Stimulated activated CD4-positive, alpha-beta T cell treated with anti-CD3 and anti-CD28 coated beads, Interleukin-2, amount 100 ng/mL, for 4 hours (primary cell): ENCODE measurements at places on chromosomes 2 and 18.

DNA sequence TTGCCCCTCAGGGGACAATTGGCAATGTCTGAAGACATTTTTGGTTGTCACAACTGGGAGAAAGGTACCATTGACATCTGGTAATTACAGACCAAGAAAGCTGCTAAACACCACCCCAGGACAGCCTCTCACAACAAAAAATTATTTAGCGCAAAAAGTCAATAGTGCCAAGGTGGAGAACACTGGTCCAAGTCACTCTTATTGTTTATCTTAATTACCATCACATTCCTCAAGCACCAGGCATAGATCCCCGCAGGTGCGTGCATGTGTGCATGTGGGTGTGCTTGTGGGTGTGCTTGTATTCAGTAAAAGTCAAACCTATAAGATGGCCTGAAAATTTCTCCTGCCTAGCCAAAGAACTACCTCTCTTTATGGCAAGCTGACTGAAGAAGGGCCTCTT lies 74.9 kb upstream of the WDR75 start:
- no peak for DNase-seq

DNA sequence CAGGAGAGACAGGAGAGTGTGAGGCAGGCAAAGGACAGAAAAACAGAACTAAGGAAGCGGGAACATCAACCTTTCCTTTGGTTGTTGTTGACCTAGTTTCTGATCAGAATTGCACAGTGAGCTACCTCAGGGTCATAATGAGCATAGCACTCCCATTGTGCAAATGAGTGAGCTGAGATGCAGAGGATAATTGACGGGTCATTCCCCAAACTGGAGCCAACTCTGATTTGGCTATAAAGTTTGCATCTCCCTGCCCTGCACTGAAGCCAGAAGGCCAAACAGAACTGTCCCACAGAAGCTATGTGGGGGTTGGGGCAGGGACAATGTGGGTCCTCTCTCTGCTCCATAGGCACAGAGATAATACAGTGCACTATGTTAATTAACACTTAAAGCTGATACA lies 105.6 kb upstream of the KLHL14 start:
- no peak for DNase-seq

GRCh38 chr2:5834501-5834900 lies 142.3 kb downstream of the SOX11 start:
- no peak for DNase-seq

GRCh38 chr2:38734299-38735058 lies 16.7 kb downstream of the SRSF7 start:
- no peak for DNase-seq

DNA sequence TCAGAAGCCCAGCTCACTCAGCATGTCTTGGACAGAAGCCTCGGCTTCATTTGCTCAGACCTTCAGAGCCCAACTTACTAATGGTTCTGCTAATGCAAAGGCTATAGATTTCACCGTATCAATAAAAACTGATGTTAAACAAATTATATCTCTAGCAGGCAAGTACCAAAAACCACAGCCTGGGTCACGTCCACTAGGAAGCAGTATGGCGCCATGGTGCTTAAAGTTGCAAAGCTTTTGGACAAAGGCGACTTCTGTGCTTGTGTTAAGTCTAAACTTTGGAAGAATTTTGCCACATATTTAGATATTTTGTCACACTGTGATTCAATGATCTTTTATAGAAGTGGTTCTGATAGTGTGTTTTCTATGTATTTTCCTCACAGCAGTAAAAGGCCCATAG lies 276.8 kb upstream of the PARD3B start:
- no peak for DNase-seq

DNA sequence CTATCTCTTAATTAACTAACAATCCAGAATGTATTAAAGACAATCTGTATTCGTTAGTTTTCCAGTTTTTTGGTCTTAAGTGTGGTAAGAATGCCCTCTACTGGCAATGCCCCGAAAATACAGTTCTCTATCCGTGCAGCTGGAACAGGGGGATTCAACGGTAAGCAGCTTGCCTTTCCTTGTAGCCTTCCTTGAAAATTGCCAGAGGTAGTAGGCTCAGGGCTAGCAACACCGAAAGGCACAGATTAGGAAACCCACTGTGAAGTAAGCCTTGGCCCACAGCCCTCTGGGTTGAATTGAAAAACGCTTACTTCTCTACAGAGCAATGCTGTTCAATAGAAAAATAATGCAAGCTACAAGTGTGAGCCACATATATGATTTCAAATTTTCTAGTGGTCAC lies 17.1 kb upstream of the VPS4B start:
- DNase-seq, result no peak

GRCh38 chr2:12451726-12452125 lies 265.0 kb upstream of the TRIB2 start:
- DNase-seq, result no peak

DNA sequence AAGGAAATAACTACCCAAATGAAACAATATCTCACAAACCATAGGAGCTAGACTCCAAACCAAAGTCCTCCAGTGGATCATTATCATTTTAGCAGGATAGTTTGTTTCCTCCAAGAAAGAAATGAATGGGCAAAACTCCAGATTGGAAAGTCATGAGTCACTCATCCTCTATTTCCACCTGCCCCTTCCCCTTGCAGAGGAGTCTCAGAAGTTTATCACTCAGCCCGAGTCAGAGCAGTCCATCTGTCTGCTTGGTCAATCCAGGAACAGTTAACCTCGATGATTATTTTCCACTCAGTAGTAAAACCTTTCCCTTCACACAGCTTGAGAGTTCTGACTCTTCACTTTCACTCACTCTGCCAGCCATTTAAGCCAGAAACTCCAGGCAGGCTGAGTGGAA lies 462.2 kb downstream of the BCL11A start:
- DNase-seq, result no peak

DNA sequence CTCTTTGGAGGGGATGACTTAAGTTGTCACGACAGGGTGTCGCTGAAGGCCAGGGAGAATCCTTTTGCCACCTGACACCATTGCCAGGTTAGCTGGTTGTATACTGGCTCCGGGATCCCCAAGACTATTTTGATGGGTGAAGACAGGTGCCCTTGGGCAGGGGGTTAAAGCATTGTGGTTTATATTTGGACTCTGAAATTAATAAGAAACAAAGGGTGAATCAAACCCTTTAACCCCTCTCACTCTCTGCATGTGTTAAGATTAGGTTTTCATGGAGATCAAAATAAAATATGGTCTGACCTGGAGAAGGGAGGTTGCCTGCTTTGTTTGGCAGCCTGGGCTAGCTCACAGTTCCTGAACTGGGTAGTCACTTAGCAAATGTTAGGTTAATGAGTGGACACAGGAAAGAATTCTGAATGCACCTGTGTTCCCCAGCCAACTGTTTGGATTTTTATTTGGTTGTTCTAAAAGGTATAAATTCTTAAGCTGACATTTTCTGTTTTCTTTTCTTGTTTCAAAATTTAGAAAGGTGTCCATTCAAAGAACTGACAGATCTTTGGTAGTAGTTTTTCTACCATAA lies 301.7 kb downstream of the KCNS3 start:
- no peak for DNase-seq

DNA sequence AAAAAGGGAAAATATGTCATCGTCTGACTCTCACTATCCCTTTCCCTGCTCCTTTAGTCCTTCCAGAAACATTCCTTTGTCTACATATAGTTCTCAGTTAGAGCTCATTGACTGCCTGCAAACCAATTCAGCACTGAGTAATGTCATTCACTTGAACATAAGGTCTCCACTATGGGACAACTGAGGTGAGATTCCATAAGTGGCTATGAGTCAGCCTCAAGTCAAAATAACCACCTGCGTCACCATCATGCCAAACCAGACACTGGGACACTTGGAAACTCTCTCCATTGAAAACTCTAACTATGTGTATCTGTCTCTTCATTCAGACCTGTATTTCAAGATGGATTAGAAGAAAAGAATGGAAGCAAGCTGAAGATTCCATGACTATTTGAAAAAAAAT lies 878.0 kb upstream of the PIK3C3 start:
- DNase-seq, result no peak

- DNase-seq, result no peak
Measured at GRCh38 chr2:135685361-135685760, 56.3 kb upstream of the UBXN4 start.

- no peak for DNase-seq
Measured at GRCh38 chr2:11357428-11357972, 13.1 kb upstream of the ROCK2 start.

- DNase-seq, result no peak
Measured at GRCh38 chr2:159558479-159558878, 57.9 kb downstream of the BAZ2B start.
